ENCODE measurements at places on chromosomes 1 and 21. TPM values are rescaled to one million over a fixed set of nuclear protein-coding genes. Genes with fewer than 3 reads are reported as not detected.

- peak; percentile 33 for DNase-seq
- no peaks in the 10 kb centered on the region for H3K36me3 ChIP-seq
- no peak overlapping the region for H3K4me3 ChIP-seq
- no peaks in the 10 kb centered on the region for H3K4me1 ChIP-seq
Measured at GRCh38 chr21:19981938-19982337, 1016.3 kb upstream of the NCAM2 start.

GRCh38 chr1:165842023-165842670 is 14.7 kb downstream of the UCK2 start:
- peaks cover 3% of the 10 kb centered on the region for H3K36me3 ChIP-seq
- H3K4me1 ChIP-seq: peaks cover 35% of the 10 kb centered on the region
- no peaks in the 10 kb centered on the region for H3K27me3 ChIP-seq
- H3K4me3 ChIP-seq: no peak overlapping the region
- DNase-seq: no peak

DNA sequence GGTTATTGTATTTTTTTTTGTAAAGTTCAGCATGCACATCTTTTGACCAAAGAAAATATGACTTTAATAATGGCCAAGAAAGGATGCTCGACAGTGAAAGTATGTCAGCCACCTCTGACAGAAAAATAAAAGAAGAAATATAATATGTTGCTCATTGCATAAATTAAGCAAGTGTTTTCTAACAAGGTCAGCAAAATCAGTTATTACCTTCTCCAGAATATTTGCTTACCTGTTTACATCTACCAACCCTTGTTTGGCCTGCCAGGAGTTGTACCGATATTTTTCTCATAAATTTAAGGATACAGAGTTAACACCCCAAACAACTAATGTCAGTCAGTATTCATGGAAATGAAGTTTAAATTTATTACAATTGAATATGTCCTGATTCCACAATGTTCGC is 685.4 kb downstream of the PLA2G4A start:
- H3K36me3 ChIP-seq: no peaks in the 10 kb centered on the region
- H3K27ac ChIP-seq: no peak overlapping the region
- H3K4me3 ChIP-seq: no peak overlapping the region
- H3K4me1 ChIP-seq: peaks cover 4% of the 10 kb centered on the region
- no peaks in the 10 kb centered on the region for H3K27me3 ChIP-seq

The KCNJ9 gene
- 0.07 TPM for total RNA-seq

DNA sequence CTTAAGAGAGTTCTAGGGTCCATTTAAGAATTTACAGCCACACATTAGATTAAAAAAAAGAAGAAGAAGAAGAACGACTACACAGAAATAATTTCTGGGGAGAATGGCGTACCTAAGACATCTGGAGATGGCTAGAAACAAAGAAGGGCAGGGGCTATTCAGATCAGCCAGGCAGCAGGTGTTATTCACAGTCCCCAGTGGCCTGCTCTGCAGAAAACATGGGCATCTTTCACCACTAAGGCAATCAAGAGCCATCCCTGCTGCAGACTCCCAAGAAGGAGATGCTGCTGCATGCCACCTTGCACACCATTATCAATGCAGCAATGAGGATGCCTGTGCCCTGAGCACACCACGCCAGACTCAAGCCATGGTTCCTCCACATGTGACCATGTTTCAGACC is 7.9 kb upstream of the FCRL2 start:
- no peaks in the 10 kb centered on the region for H3K4me1 ChIP-seq
- no peaks in the 10 kb centered on the region for H3K36me3 ChIP-seq
- DNase-seq: no peak
- peaks cover 59% of the 10 kb centered on the region for H3K27me3 ChIP-seq

GRCh38 chr1:50371749-50372148 is 51.5 kb downstream of the DMRTA2 start:
- no peak for DNase-seq
- no peaks in the 10 kb centered on the region for H3K36me3 ChIP-seq
- peaks cover 40% of the 10 kb centered on the region for H3K27me3 ChIP-seq
- H3K27ac ChIP-seq: no peak overlapping the region
- no peaks in the 10 kb centered on the region for H3K4me1 ChIP-seq

- no peak overlapping the region for H3K4me3 ChIP-seq
- peak overlapping the region; percentile 36 for H3K27ac ChIP-seq
- H3K27me3 ChIP-seq: no peaks in the 10 kb centered on the region
- no peak for DNase-seq
- peaks cover 9% of the 10 kb centered on the region for H3K36me3 ChIP-seq
Measured at GRCh38 chr1:221723018-221723847, 18.7 kb downstream of the DUSP10 start.

The GNG4 gene
- 3.0 TPM for total RNA-seq

DNA sequence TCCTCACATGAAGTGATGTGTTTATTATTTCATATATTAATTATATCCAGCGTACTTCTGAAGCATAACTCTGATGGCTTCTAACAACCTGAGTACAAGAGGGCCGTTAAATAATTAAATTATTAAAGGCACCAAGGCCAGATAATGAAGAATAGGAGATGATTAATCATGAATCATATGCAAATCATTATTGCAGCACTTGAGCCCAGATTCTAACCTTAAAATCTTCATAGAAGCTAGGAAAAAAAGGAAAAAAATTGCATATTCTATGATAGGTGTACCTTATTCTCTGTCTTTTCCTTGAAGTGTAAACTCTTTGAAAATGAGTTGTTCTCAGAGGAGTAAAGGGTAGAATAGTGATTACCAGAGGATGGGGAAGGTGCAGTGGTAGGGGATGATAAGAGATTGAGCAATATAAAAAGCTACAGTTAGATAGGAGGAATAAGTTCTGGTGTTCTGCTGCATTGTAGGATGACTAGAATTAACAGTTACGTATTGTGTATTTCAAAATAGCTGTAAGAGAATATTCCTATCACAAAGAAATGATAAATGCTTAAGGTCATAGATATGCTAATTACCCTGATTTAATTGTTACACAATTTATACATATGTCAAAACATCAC is 51.1 kb downstream of the SWT1 start:
- H3K27me3 ChIP-seq: no peaks in the 10 kb centered on the region
- DNase-seq: peak; percentile 29
- no peak overlapping the region for H3K4me3 ChIP-seq
- H3K4me1 ChIP-seq: peaks cover 10% of the 10 kb centered on the region
- H3K27ac ChIP-seq: no peak overlapping the region
- peaks cover 5% of the 10 kb centered on the region for H3K36me3 ChIP-seq

The OPRD1 gene
- not detected for total RNA-seq

DNA sequence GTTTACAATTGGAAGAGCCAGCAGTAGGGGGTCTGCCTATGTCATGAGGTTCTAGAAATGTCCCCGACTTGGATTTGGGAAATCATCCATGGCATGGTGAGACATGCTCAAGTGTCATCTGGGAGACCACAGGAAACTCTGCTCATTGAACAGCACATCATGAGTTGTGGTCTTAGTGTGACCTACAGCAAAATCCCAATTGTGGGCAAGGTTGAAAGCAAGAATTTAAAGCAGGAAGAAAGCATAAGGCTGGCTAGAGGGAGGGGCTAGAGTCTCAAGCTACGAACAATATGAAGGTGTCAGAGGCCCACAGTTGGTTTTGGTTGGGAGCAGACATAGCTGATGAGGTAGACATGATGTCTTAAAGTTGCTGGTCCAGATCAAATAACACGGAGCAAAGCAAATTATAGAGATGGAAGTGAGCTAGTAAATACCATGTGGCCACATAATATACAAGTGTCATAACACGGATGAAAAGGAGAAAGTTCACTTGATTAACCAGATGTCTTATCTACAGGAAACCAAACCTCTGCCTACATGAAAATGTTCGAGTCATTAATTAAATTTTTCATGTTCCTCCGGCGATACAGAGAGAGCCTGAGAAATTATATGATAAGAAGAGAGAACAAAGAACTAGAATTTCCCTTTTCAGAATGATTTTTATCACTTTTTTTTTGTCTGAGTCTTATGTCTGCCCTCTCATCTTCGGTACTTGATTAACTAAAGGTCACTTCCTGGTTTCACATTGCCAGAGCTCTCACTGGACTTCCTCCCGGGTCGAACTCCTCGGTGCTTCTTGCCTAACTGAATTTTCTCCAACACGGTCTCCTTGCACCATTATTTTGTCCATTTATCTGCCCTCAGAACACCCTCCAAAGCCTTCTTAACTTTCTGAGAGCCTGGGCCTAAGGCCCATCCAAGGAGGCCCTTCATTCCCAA is 67.5 kb upstream of the DUSP10 start:
- H3K4me3 ChIP-seq: no peak overlapping the region
- DNase-seq: no peak
- H3K27ac ChIP-seq: peak overlapping the region; percentile 22

GRCh38 chr1:56526571-56527174 is 52.7 kb downstream of the PLPP3 start:
- H3K36me3 ChIP-seq: peaks cover 6% of the 10 kb centered on the region
- H3K27ac ChIP-seq: no peak overlapping the region
- no peak for DNase-seq
- H3K4me3 ChIP-seq: no peak overlapping the region
- H3K27me3 ChIP-seq: no peaks in the 10 kb centered on the region

DNA sequence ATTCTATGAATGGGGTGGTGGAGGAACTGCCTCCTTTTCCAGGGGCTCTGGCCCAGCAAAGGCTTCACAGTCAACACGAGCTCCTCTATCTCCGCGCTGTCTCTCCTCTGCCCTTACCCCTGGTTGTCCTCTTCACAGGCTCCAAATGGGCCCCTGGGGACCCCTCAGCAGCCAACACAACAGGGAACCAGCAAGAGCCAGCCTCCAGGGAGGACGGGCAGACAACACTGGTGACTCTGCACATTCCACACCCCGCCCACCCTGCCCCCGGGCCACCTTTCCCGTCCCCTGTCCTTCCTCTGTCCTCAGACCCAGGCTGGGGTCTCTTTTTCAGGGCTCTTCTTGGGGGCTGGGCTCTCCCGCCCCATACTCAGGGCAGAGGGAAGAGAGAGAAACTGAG is 17.5 kb upstream of the ETV3 start:
- no peaks in the 10 kb centered on the region for H3K36me3 ChIP-seq
- no peaks in the 10 kb centered on the region for H3K27me3 ChIP-seq
- H3K4me1 ChIP-seq: peaks cover 40% of the 10 kb centered on the region
- peak overlapping the region; percentile 63 for H3K4me3 ChIP-seq
- no peak for DNase-seq

GRCh38 chr1:112881742-112882127 is 74.3 kb downstream of the SLC16A1 start:
- peaks cover 20% of the 10 kb centered on the region for H3K4me1 ChIP-seq
- H3K4me3 ChIP-seq: no peak overlapping the region
- no peaks in the 10 kb centered on the region for H3K27me3 ChIP-seq
- no peaks in the 10 kb centered on the region for H3K36me3 ChIP-seq

GRCh38 chr1:39292401-39292800 is 87.9 kb downstream of the MACF1 start:
- H3K4me1 ChIP-seq: no peaks in the 10 kb centered on the region
- no peak for DNase-seq
- H3K36me3 ChIP-seq: peaks cover 87% of the 10 kb centered on the region
- H3K4me3 ChIP-seq: no peak overlapping the region
- H3K27ac ChIP-seq: no peak overlapping the region
